ENCODE measurements at places on chromosomes 3 and 15.

DNA sequence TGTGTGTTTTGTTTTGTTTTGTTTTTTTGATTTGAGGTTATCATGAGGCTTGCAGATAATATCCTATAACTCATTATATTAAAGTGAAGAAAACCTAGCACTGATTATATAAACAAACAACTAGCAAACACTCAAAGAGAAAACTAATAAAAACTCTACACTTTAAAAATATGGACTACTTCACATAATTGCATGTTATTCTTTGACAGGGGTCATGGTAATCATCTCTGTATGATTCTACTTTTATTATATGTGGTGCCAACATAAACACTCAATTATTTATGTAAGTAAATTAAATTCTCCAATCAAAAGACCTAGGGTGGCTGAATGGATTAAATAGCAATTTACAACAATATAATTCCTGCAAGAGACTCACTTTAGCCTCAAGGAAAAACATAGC, 44.6 kb upstream of the P3H2 start:
- DNase-seq, result no peak

- no peak for DNase-seq
Observed at GRCh38 chr3:128572644-128573105, 77.9 kb downstream of the RPN1 start.

DNA sequence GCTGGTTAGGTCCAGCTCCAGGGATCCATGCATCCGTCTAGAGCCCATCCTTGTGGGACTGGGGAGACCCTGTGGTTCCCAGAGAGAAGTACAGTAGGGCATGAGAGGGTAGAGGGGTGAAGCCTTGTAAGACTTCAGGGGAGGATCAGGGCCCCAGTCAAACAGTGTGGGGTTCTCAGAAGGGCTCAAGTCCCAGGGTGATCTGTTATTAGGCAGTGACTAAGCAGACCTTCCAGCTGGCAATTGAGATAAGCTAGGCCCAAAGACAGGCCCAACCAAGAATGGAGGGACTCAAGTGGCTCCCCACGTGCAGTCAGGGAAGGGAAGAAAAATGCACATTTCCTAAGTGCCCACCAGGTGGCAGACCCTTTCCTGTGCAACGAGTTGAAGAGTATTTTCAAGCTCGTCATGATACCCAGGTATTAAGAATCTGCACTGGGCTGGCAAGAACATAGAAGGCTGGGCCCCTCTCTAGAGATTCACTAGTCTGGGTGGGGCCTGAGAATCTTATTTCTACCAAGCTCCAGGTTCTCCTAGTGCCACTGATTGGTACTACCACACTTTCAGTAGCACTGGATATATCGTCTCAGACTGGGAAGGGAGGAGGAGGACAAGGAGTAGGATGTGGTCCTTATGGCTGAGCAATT, 240.8 kb downstream of the NR1D2 start:
- DNase-seq, result no peak

DNA sequence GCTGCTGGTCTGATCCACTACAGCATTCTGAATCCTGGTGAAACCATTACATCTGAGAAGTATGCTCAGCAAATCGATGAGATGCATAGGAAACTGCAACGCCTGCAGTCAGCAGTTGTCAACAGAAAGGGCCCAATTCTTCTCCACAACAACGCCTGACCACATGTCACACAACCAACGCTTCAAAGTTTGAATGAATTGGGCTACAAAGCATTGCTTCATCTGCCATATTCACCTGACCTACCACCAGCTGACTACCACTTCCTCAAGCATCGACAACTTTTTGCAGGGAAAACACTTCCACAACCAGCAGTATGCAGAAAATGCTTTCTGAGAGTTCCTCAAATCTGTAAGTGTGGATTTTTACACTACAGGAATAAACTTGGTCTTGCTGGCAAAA, 54.7 kb upstream of the C2CD4B start:
- no peak for DNase-seq

DNA sequence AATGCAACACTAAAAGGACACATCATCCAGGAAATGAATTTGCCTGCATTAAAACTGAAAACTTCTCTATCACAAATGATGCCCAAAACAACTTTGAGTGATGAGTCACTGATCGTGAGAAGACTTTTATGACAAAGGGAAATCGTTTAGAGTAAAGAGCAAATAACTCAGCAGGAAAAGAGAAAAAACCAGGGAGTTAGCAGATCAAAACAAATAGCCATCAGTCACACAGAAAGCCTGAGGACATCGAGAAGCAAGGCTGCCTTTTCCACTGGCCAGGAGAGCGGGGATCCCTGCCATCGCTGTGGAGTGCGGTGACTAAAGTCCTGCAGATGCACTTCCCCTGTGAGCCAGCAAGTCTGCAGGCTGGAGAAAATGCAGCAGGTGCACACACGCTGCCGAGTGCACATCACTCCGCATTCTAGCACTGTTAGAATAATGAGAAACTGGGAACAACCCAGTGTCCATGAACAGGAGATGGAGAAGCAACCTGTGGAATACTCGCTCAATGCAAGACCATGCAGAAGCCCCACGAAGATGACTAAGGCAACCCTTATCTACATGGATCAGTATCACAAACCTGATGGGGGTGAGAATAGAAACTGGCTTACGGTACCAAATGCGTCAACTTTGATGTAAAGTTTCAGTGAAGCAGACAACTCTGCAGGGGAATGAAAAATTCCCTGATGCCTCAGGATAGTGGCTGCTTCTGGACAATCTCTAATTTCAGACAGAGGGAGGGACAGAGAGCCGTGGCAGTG, 86.4 kb downstream of the NSMCE3 start:
- no peak for DNase-seq

Data from stimulated activated CD8-positive, alpha-beta memory T cell treated with anti-CD3 and anti-CD28 coated beads, Interleukin-4, amount 100 ng/mL, for 1 hour (primary cell).